RCC 7860 (cell line): ENCODE measurements at places on chromosomes 6 and 20.

- DNase-seq, result no peak
These were observed 656 bp downstream of the RTEL1 start for GRCh38 chr20:63658749-63659187.

DNA sequence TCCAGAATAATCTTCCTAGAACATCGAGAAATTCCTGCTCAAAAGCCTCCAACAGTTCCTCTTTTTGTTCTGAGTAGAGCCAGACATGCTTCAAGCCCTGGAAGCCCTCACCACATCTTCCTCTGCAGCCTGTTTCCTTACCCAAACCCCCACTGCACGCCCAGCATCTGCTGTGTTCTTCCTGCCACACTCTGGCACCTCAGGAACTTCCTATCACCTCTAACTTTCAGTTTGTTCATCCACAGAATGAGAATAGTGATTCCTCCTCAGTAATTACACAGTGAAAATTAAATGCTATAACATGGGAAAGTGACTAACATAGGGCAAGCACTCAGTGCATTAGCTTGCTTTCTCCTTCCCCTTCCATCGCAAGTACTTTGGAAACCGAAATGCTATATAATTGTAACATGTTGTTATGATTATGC, 26.3 kb downstream of the C6orf89 start:
- DNase-seq, result no peak

DNA sequence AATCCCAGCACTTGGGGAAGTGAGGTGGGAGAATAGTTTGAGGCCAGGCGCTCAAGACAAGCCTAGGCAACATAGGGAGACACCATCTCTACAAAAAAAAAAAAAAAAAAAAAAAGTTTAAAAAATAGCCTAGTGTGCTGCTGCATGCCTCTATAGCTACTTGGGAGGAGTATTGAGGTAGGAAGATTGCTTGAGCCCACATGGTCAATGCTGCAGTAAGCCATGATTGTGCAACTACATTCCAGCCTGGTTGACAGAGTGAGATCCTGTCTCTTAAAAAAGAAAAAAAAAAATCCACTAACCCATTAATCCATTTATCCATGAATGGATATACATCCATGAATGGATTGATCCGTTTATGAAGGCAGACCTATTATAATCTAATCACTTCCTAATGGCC, 1064.6 kb upstream of the EYS start:
- DNase-seq, result no peak

DNA sequence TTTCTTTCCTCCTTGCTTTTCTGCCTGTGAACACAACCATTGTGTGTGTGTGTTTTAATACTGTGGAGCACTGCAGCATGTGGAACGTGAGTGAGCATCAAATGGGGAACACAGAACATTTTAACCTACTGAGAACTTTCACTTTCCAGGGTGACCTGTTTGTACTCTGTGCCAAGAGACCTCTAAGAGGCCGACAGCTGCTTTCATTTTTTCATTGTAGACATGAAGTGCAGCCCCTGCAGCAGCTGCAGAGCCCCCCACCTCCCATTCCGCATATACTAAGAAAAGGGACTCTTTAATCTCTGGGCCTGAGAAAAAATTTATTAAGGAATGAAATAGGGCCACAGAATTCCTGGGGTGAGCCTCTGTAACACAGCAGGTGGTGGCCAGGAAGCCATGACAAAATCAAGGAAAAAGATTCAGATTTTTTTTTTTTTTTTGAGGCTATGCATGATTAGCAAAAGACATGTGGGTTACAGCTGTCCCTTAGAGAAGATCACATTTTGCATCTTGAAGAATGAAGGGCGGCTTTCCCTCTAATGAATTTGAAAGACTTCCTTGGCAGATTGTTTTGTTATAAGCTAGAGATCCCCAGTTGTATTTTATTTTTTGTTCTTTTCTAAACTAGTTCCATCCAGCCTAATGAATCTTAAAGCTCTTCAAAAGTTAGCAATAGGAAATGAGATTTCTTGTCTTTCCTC, 503.4 kb downstream of the CD109 start:
- DNase-seq, result no peak

DNA sequence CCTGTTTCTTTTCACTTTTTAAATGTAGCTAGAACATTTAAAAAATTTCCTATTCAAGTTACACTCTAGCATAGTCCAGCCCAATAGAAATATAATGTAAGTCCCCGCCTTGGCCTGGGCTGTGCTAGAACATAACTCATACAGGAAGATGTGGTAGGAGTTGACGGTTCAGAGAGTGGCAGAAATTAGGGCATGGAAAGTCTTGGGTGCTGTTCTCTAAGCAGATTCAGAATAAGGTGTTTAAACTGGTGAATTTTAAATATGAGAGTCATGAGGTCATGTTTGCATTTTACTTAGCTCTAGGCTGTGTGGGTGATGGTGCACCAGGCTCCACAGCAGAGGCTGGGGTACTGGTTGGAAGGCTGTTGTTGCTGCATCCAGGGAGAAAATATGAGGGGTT, 256.5 kb downstream of the FARS2 start:
- DNase-seq, result no peak

- DNase-seq, result no peak
These were observed 51.4 kb downstream of the SULF2 start for GRCh38 chr20:47733892-47734291.

DNA sequence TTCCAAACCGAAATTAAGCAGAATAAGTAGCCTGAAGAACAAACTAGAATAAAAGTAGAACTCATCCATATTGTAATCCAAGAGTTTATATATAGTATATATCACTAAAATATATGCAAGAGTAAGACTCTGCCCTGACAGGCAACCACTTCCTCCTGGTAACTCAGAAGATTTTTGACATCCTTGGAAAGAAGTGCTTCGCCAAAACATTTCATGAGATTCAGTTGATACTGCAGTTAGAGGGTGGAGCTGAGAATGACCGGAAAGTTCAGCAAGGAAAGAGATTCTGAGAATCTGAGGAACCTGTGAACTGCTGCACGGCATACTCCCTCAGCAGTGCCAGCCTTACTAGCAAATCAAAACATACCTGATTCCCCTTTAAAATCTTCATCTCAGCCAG, 79.6 kb downstream of the CDK19 start:
- no peak for DNase-seq

GRCh38 chr6:31094389-31094881, 17.9 kb downstream of the C6orf15 start:
- DNase-seq, result no peak

- DNase-seq, result no peak
These were observed 2.7 kb upstream of the MCCD1 start for GRCh38 chr6:31525932-31526591.

GRCh38 chr6:12246900-12247299, 43.3 kb upstream of the EDN1 start:
- no peak for DNase-seq

- DNase-seq, result peak; percentile 45
These were observed 348.6 kb downstream of the CD109 start for GRCh38 chr6:74044417-74045096.

GRCh38 chr20:63318391-63319163, 25.6 kb downstream of the COL20A1 start:
- DNase-seq, result no peak

DNA sequence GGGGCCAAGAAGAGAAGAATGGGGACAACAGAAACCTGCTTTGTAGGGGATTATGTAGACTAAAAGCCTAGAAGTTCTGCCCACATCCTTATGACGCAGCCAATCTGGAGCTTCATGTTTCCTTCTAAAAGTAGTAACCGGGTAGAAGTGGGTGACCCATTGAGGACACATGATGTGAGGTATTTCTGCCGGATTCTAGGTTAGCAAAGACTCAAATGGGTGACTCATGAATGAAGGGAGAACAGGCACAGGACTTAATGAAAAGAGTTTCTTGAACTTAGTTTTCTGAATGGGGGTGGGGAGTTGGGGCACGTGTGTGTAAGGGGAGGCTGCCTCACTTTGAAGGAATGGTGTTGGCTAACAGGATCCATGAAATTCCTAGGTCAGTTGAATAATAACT, 68.8 kb downstream of the CDS2 start:
- DNase-seq, result no peak

GRCh38 chr6:110622912-110623578, 146.6 kb upstream of the SLC22A16 start:
- no peak for DNase-seq

DNA sequence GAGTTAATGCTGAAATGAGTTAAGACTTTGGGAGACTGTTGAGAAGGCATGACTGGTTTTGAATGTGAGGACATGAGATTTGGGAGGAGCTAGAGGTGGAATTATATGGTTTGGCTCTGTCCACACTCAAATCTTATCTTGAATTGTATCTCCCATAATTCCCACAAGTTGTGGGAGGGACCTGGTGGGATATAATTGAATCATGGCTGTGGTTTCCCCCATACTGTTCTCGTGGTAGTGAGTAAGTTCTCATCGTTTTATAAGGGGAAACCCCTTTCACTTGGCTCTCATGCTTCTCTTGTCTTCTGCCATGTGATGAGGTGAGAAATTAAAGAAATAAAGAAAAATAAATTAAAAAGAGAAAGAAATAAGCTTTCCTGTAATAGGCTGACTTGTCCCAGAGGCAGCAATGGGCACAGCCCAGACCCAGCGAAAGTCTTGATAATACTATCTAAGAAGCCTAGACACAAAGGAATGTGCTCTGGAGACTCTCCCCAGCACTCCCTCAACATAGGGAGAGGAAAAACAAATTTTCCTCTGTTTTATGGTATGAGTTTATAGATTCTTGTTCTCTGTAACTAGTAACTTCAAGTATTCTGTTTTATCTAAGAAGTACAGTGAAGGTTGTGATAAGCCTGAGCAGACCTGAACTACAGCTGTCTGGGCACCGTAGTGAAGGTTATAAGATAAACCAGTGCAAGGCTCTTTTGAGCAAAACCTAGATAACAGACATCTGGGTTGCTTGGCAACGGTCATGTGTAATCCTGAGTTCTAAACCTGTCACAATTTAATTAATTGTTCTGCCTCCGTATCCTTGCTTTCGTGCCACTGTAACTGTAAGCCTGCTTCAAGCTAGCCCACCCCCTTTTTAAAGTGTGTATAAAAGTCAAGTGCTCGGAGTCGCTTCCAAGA, 88.9 kb upstream of the ECI2 start:
- peak; percentile 53 for DNase-seq

DNA sequence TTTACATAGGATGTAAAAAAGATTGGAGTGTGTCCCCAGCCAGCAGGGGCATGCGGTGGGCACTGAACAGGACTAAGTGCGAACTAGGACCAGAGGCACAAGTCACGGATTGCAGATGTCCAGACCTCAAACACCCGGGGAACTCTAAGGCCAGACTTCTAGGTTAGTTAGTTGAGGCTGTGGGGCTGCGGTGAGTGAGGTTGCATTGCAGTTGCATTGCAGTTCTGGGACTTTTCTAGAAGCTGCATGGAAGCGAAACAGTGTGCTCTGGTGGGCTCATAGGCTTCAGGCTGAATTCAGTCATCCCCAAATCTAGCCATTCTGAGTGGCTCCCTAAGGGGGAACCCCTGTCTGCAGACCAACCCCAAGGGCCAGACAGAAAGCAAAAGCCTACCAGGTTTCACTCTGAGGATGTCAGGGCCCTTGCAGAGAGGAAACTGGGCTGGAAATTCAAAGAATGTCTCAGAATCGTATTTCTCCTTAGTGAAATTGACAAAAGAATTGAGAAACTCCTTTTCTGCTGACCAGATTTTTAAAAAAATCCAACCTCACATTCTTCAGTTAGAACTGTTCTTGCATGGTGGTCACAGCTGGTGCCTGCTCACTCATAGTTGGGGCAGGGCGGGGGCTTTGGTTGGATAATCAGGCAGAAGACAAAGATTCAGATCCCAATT, 182.8 kb downstream of the ZDHHC14 start:
- no peak for DNase-seq

DNA sequence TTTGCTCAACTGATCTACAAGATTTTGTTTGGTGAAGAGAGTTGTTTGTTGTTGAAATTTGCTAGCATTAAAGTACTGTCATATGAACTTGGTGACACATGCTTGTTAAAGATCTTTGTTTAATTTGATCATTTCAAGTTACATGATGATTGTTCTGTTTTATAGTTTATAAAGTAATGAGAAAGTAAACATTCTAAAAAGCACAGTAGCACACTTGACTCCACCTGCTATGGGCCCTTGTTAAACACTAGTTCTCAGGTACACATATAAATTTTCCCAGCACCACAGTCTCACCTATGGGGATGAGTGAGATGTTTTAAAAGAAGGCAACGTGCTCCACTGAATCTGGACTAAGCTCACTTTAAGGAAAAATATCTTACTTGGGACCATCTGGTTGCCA, 14.1 kb downstream of the MCHR2 start:
- no peak for DNase-seq

GRCh38 chr6:153790876-153791473, 248.1 kb upstream of the OPRM1 start:
- DNase-seq, result no peak

DNA sequence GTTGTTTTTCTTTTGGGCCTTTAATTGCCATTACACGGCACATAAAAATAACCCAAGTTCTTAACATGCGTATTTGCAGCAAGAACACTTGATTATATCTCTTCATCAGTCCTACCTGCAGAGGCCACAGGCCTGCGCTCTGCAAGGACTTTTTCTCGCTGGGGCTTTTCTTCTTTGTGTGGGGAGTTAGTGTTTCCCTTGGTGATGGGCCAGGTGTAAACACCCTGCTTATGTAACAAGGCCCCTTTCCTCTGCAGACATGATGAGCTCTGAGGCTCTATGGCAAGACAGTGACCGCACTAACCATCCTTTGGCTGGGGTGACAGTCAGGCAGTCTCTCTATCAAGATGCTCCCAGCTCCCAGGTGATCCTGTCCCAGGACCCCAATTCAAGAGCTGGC, 97.8 kb upstream of the PCSK2 start:
- DNase-seq, result no peak

GRCh38 chr20:57768519-57768918, 58.7 kb upstream of the PMEPA1 start:
- DNase-seq, result no peak

DNA sequence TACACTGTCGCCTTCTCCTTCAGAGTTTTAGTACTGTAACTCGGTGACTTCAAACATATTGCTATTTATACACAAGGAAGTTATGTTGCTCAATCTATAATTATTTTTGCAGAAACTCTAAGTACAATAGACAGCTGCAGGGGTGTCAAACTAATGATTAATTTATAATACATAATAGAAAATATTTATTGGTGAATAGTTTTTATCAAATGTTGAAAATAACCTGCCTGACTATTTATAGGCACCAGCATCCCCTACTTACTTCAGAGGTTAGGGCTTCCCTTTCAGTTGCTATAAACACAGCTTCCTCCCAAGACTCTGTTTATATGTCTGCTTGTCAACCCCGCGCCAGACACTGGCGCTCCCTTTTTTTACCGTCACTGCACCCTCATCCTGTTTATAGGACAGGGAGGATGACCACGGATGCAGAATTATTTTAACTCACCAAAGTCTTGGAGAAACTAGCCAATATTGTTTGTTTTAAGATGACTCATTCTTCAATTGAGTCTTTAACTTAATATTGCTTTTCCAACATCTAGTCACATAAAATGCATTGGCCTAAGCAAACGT, 225.0 kb downstream of the ALDH8A1 start:
- no peak for DNase-seq

GRCh38 chr6:20472748-20473147, 61.5 kb upstream of the CDKAL1 start:
- no peak for DNase-seq
